Activated CD4-positive, alpha-beta T cell treated with anti-CD3 and anti-CD28 coated beads for 48 hours (primary cell): ENCODE measurements at places on chromosomes 12 and 14.

DNA sequence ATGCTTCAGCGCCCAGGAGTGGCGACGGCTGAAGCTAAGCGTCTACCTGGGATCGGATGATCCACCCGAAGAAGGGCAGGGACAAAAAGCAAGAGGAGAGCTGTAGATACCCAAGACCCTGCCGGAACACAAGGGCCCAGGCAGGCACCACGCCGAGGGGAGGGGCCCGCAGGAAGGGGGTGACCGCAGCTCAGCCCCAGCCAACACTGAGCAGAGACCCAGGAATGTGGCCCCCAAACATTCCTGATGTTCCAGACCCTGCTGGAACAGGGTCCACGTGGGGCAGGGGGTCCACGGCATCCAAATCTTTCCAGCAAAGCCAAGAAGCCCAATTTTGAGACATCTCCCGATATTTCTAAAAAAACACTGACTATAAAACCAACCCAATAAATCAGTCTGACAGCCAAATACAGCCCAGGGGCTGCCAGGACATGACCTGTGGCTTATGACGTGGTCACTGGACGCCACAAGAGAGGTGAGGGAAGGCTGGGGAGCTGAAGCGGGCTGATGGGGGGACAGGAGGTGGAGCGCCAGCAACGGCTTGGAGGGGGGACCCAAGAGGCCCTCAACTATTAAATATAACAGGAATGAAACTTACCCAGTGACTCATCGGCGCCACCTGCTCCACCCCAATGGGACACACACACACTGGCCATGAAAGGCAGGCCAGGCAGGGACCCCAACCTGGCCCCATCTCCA lies 58.9 kb downstream of the NCOR2 start:
- DNase-seq: no peak

GRCh38 chr14:44428231-44428945 lies 78.7 kb downstream of the FSCB start:
- DNase-seq: no peak

GRCh38 chr12:116331876-116332275 lies 54.4 kb upstream of the MED13L start:
- DNase-seq: no peak

- DNase-seq: no peak
Measured at GRCh38 chr12:24069532-24070395, 120.3 kb upstream of the SOX5 start.

DNA sequence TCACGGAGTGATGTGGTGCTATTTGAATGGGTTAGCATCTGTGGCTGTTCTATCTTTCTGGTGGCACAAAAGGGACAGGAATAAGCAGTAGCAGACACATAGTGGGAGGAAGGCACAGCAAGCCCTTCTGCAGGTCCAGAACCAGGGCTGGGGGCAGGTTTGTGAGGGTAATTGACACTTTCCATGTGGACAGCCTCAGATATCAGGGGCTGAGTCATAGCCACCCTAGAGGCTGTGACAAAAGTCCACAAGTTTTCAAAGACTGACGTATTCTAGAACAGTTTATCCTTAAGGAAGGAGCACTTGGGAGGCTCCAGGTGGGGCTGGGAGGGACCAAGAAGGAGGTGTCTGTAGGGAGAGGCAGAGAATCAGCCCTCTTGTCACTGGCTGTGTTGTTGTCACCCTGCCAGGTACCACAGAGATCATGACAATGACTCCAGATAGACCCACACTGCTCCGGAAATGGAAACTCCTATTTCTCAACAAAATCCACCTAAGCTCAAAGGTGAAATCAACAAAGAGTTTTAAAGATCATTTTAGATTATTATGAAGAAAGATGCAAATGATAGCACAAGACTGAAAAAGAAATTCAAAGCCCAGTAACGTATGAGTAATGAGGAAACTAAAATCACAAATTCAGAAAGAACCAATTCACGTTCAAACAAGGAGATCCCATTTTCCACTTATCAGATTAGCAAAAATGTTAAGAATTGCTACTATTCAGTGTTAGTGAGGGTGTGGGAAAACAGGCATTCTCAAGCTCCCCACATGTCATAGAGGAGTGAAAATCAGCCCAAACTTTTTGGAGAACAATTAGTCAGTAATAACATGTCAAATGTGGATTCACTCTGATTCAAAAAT lies 48.3 kb downstream of the NFKBIA start:
- DNase-seq: peak; percentile 72

GRCh38 chr12:111598637-111599452 lies at the start of gene ATXN2:
Gene ATXN2 (minus strand): TSS chr12:111599315. CDS start chr12:111599034, 281 bp downstream.
- DNase-seq: peak; percentile 69

GRCh38 chr14:77124345-77125280 lies 17.0 kb downstream of the ZDHHC22 start:
- DNase-seq: peak; percentile 65

- DNase-seq: no peak
Measured at GRCh38 chr12:6122201-6122600, 2.3 kb downstream of the VWF start.

DNA sequence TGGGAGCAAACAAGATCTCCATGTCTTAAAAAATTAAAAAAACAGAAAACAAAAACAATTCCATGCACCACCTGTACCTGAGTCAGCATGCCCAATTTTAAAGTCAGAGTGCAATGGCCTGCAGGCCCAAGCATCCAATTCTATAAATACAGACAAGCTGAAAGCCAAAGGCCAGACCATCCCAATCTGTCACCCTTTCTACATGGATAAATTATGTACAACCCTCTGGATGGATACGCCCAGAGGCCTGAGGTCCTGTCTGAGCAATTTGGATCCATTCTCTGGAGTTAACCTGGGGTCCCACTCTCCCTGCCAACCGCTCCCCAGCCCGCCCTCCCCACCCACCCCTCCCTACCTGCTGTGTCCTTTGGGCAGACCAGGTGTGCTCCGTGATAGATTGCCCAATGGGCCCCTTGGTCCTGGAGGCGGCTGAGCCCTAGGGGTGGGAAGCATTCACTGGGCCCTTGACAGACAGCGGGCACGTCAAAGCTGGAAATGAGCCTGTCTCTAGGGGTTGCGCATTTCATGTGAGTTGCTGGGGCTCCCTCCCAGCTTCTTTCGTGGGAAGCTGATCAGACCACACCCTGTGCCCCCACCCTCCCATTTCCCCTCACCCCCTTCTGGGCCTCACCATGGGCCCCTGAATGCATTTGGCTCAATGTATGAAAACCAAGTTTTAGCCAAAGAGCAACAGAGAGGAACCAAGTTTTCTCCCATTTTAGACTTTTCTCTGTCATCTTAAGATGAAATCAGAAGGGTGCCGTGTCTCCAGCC lies 171.3 kb downstream of the BCL11B start:
- no peak for DNase-seq

DNA sequence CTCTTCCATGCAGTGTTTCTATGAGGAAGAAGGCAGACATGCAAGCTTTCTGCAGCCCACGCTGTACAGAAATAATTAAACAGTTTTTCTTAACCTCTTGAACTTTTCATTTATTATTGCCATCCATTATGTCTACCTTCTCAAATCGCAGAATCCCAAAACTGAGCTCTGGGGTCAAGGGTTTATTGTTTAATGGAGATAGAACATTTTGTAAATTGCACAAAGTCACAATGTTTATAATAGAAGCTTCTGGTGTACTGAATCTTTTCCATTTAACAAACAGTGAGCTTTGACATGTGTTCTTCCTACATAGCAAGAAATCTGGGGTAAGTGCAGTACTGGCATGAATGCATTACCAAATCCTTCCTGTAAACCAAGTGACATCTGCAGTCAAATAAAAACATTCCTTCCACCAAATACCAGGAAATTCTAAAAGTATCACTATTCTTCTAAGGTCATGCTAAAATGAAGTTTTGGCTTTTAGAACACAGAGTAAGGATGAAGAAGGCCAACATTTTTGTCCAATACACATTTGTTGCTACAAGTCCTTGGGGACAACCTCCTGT lies 385.3 kb upstream of the DDHD1 start:
- DNase-seq: no peak

- DNase-seq: no peak
Measured at GRCh38 chr14:83697099-83697498, 1832.8 kb upstream of the FLRT2 start.

- no peak for DNase-seq
Measured at GRCh38 chr14:61041704-61042103, 60.7 kb downstream of the SLC38A6 start.

GRCh38 chr14:100950024-100950423 lies 46.5 kb upstream of the RTL1 start:
- DNase-seq: no peak

GRCh38 chr14:105859717-105860614 lies 333.6 kb downstream of the TMEM121 start:
- DNase-seq: no peak

DNA sequence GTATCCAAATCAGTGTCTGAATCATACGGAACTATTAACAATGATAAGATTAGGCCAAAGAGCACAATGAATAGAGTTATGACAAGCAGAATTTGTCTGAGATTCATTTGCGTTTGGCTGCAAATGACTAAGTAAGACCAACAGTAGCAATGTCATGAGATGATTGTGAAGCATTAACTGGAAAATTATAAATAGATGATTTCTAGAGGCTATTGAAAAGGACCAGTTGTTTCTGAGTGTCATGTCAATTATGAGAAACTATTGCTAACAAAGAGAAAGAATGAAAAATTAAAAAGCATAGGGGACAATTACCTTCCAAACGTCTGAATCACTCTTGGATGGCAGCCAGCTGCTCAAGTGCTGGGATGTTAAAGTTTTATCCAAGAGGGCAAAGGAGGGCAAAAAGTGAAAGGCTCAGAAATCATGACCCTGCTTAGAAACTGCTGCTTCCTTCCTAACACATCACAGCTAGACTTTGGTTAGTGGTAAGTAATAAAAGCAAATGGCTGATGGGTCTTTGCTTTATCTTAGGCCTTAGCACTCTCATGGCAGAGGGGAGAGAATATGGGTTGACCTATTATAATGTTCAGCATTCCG lies 89.0 kb downstream of the AKAP6 start:
- no peak for DNase-seq

- no peak for DNase-seq
Measured at GRCh38 chr12:120719496-120720233, 6.0 kb upstream of the ACADS start.

DNA sequence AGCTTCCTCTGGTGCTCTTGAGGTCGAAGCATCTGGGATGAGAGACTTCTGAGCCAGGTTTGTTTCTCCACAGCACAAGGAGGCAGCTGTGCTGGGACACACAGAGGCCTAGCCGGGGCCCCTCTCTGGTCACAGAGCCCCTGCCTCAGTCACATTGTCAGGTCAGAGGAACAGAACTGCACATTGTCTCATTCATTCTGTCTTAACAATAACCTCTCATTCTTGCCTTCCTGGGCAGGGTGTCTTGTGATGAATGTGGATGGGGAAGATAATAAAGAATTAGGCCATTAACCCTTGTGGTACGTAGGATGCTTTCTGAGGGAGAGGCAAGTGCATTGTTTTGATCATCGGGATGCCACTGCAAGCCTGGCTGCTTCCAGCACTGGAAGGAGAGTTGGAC lies 29.8 kb downstream of the FNTB start:
- DNase-seq: no peak

GRCh38 chr12:49929581-49929980 lies 21.0 kb upstream of the AQP2 start:
- no peak for DNase-seq

- DNase-seq: no peak
Measured at GRCh38 chr12:25184132-25184531, 10.8 kb downstream of the DNAI7 start.

GRCh38 chr14:94269156-94269555 lies 23.9 kb downstream of the SERPINA10 start:
- DNase-seq: no peak

- no peak for DNase-seq
Measured at GRCh38 chr14:99425272-99425681, 55.4 kb downstream of the SETD3 start.

- DNase-seq: no peak
Measured at GRCh38 chr14:80977221-80977620, 21.8 kb downstream of the TSHR start.

- DNase-seq: no peak
Measured at GRCh38 chr14:68523989-68524725, 268.7 kb downstream of the ZFP36L1 start.

- no peak for DNase-seq
Measured at GRCh38 chr12:69502345-69503081, 32.3 kb downstream of the FRS2 start.

DNA sequence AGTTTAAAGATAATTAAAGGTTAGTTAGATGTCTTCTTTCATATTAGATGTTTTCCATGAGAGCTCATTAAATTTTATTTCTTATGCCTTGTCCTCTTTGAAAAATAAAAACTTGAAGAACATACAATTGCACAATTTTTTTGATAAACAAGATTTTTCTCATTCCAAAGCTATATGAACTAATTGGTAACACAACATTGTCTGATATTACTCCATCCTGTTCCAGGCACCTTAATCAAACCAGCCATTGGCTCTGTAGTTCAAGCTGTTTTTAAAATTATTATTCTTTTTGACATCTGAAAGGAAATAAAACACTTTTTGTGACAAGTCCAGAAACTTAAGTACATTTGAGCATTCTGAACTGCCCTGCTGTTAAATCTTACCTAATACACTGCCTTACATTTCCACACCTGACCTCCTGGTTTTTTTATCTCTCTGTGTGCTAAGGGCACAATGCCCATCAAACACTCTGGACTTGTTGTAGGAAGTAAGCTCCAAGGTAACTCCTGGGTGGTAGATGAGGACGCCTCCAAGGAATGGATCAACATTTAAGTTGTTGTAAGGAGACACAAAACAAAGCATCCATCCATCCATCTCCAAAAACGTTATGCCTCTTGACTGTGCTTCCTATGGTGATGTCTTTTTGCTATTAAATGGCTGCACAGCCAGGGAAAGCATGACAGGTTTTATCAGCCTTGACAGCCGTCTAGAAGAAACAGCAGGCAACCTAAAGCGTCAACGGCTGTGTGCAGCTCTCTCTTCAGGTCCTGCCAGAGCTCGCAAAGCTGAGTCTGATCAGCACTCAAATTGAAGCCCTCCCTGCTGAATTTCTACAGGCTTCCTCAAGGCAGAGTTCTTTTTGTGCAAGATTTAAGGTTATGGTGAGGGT lies 449.9 kb upstream of the FLRT2 start:
- DNase-seq: no peak

DNA sequence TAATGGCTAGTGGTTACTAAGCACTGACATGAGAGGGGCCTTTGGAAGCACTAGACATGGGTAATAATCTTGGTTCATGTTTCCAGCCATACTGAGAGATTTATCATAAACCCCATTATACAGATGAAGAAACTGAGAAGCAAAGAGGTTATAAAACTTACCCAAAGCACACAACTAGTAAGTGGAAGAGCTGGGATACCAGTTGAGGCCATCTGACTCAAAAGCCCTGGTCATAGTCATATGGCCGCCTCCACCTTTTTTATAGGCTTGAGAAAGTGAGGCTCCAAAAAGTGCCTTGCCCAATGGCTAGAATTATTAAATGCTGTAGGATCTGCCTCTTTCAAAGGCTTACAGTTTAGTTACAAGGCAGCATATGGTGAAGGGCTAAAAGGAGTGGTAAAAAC lies 944 bp downstream of the TXNRD1 start:
- no peak for DNase-seq

GRCh38 chr14:32939254-32940065 lies 781 bp downstream of the NPAS3 start:
- DNase-seq: peak; percentile 36
